ENCODE measurements at places on chromosomes 11 and 22. TPM values are rescaled to one million over a fixed set of nuclear protein-coding genes. Genes with fewer than 3 reads are reported as not detected.

OR4X2 gene
- not detected for total RNA-seq

CFAP68 gene
- 21.7 TPM for total RNA-seq

NDUFS8 gene
- 136 TPM for total RNA-seq

OR52I2 gene
- 0.49 TPM for total RNA-seq

SHANK3 gene
- total RNA-seq, result 20.4 TPM

SAA4 gene
- not detected for total RNA-seq

CHST1 gene
- total RNA-seq, result 59.2 TPM

OR51B2 gene
- not detected for total RNA-seq

TRMU gene
- total RNA-seq, result 60.8 TPM

SLC22A8 gene
- not detected for total RNA-seq

OR52E8 gene
- not detected for total RNA-seq

KDM4E gene
- 1.1 TPM for total RNA-seq

DNA sequence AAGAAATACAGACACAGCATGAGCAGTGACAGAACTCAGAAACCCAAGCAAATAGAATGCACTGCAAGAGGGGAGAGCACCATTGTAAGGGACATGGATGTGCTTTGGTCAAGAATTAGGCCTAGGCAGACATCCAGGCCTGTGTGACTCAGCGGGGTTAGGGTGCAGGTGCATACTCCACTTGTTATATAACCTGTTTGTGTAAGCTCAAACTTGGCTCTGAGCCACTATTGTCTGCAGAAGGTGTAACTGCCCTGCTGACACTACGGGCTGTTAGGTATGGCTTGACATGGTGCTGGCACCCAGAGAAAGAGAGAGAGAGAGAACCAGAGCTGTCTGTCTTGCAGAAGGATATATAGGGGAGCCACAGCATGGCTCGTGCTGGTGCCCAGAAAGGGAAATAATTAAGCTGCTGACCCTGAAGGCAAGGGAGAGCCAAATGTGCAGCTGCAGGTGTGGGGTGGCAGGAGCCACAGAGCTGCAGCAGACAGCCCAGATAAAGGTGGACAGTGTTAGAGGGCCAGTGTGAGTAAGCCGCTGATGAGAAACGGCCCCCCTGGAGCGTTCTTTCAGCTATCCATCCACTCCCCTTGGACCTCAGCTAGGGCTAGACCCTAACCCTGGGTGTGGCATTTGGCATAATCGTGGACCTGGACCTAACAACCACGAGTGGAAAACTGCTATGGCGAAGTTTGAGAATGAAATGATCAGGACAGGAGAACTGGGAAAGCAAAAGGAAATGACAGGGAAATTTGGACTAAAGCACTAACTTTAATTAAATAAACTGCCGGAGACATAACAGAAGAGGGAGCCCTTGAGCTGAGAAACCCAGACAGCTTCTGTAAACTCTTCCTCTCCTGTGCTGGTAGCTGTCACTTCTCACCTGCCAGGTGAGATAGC lies 253.0 kb upstream of the CCDC179 start:
- no peak for DNase-seq

GRCh38 chr11:62719302-62719978 lies 7.8 kb downstream of the HNRNPUL2 start:
- DNase-seq, result no peak

- no peak for DNase-seq
Measured at GRCh38 chr11:19561011-19561410, 151.6 kb upstream of the NAV2 start.

- DNase-seq, result no peak
Measured at GRCh38 chr11:65415499-65416340, 6.9 kb upstream of the NEAT1 start.

GRCh38 chr22:48415520-48415919 lies 1412.2 kb downstream of the BRD1 start:
- no peak for DNase-seq

DNA sequence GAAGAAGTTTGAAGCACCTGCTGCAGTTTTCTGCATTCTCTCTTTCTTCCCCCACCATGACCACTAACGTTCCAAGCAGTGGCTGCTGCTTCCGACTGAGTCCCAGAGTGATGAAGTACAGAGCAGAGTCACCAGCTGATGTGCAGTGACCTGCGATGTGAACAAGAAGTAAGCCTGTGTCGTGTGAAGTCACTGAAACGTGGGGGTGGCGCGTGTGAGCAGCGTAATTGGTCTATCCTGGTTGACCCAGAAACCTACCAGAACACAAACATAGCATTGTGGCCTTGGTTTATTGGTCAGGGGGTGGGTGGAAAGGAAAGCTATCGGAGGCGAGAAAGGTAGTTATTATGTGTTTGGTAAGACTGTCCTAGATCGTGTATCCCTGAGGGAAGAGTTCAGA lies 3.5 kb downstream of the KRTAP5-7 start:
- no peak for DNase-seq

DNA sequence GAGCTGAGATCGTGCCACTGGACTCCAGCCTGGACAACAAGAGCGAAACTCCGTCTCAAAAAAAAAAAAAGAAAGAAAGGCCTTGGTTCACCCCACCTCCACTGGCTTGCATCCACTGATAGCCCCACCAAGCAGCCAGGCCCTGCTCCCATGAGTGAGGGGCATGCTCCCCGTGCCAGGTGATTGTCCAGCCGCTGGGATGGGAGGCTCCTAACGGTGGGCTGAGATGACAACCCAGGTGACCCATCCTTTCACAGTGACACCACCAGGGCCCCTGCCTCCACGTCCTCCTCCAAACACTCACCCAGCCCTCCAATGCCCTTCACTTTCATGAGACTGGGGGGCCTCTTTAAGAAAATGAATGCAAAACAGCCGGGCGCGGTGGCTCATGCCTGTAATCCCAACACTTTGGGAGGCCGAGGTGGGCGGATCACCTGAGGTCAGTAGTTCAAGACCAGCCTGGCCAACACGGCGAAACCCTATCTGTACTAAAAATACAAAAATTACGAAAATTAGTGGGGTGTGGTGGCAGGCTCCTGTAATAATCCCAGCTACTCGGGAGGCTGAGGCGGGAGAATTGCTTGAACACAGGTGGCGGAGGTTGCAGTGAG lies 8.6 kb upstream of the DERL3 start:
- DNase-seq, result no peak

- DNase-seq, result no peak
Measured at GRCh38 chr11:15045891-15046290, 27.5 kb upstream of the CALCB start.

DNA sequence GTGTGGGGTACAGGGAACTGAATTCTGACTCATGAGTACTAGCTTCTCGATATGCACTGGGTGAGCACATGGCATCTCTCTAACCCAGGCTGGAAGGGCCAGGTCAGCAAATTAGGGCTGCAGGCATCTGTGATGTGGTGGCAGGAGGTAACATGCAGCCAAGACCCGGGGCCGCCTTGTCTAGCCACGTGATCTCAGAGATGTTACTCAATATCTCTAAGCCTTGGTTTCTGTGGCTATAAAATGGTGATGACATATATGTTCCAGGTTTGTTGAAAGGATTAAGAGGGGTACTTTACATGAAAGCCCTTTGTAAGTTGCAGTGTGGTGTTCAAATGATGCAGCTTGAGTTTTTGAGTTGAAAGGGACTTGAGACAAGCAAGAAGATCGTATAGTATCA lies 3.2 kb downstream of the ST14 start:
- DNase-seq, result no peak

DNA sequence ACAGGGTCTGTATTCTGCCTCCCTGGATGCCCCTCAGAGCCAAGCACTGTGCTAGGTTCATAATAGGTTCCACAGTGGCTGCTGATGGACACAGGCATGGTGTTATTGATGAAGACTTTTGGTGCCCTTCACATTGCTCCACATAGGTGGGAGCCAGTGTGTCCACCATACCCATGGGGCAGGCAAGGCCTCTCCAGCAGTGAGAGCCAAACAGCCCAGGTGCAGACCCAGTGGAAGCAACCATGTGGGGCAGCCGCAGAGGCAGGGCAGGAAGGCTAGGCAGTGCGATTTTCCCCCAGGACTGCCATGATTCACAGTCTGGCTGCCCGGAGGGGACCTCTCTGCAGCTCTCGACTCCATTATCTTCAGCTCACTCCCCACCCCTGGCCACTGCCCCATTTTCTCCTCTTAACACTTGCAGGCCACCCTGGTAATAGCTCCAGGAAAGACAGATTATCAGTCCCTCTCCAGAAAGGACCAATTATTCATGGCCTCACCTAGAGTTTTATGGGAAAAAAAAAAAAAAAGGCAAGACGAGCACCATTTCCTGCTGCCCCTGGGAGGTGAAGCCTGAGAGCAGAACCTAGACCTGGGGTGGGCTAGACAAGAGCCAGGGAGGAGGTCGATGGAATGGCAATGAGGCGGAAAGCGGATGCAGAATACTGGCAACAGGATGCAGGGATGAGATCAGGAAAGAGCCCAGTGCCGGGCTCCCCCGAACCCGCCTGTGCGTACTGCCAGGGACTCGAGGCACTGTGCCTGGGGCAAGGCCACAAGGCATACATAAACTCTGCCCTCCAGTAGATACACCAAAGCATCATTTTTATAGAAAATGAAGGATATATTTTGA lies 343.0 kb upstream of the NCAM1 start:
- DNase-seq, result no peak

DNA sequence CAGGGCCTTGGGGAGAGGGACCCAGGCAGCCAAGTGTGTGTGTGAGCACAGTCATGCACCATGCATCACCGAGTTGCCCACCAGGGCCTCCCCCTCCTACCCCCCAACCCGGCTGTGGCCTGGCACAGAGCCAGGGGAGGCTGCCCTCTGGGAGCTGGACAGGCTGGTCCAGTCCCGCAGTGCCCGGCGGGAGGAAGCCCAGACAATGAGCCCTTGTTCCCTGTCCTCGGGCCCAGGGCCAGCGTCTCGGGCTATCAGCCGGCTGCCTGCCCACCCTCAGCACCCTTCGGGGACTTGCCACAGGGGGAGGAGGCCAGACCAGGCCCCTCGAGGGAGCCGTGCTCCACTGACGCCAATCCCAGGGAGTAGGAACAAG lies 4.5 kb downstream of the LRRC75B start:
- DNase-seq, result no peak

GRCh38 chr11:111448414-111448813 lies 63.8 kb downstream of the BTG4 start:
- DNase-seq, result no peak

GRCh38 chr11:2235588-2236326 lies 34.6 kb downstream of the ASCL2 start:
- DNase-seq, result no peak

DNA sequence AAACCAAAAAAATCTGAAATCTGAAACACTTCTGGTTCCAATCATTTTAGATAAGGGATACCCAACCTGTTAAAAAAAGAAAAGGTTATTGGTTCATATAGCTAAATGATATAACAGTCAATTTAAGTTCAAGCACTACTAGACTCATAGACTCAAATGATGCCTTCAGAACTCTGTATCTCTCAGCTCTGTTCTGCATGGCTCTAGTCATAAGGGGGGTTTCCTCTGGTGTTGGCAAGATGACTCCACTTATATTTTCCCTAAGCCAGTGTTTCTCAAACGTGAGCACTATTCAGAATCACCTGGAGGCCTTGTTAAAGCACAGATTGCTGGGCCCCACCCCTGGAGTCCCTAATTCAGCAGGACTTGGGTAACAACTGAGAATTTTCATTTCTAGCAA lies 11.5 kb upstream of the RRAS2 start:
- no peak for DNase-seq

GRCh38 chr22:30813936-30814335 lies 119.3 kb downstream of the OSBP2 start:
- no peak for DNase-seq

- DNase-seq, result no peak
Measured at GRCh38 chr11:120215634-120216033, 4.8 kb downstream of the OAF start.

GRCh38 chr11:6695377-6695776 lies 12.2 kb upstream of the MRPL17 start:
- no peak for DNase-seq

- no peak for DNase-seq
Measured at GRCh38 chr11:496834-497564, 10.0 kb downstream of the RNH1 start.

GRCh38 chr11:104876861-104877431 lies 21.3 kb downstream of the CASP12 start:
- DNase-seq, result no peak

- DNase-seq, result no peak
Measured at GRCh38 chr22:32165681-32166080, 6.6 kb upstream of the C22orf42 start.

DNA sequence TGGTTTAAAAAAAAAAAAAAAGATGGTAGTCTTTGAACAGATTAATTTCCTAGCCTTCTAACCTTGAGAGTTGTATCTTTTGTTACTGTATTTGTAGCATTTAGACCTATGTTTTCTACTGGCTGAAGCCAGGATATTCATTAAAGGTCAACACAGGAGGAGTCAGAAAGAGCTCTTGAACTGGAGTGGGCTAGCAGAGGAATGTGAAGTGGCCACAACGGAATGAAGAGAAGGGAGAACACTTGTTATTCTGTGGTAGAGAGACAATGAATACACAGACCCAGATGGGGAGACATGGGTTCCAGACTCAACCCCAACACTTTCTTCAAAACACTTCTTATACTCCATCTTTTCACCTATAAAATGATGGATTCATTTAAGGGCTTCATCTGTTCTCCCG lies 88.1 kb downstream of the RELT start:
- no peak for DNase-seq

- DNase-seq, result no peak
Measured at GRCh38 chr11:6200975-6201374, 2.0 kb downstream of the OR52W1 start.

- DNase-seq, result no peak
Measured at GRCh38 chr11:48134221-48134922, 82.2 kb upstream of the OR4B1 start.

GRCh38 chr11:94823102-94823732 lies 55.1 kb downstream of the AMOTL1 start:
- DNase-seq, result no peak

DNA sequence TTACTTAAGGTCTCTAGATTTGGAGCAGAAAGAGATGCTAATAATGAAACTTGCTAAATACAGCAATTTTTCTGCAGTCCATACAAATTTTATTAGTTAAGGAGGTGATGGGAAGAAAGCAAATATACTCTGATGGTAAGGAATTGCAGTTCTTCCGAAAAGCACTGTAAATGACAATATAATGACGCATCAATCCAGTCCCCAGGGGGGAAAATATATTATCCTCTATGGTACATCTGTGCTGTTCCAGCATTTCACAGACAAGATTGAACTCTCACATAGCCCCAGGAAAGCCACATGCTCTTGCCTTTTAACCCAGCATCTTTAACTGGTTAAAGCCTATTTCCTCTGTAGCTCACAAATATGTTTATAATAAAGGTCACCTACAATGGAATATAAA lies 416.6 kb upstream of the CCDC90B start:
- DNase-seq, result no peak

DNA sequence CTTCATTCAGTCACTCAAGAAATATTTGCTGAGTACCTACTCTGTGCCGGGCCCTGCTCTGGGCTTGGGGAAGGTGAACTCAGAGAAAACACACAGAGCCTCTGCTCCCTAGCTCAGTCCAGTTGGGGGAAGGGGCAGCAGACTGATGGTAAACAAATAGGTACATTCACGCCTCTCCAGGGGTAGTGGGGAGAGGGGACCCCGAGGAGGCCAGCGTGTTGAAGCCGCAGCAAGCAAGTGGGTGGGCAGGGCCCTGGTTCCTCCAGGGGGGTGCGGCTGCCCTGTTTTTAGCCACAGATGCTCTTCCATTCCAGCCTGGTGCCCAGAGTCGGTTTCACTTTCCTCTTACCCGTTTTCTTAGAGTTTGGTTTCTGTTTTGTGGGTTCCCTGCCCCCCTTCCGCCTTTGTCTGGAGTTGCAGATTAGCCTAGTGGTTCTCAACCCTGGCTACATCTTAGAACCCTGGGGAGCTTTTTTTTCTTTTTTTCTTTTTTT lies 8.7 kb downstream of the DRAP1 start:
- DNase-seq, result no peak

GRCh38 chr11:43459246-43459645 lies 100.5 kb downstream of the TTC17 start:
- DNase-seq, result no peak

- DNase-seq, result no peak
Measured at GRCh38 chr11:96203567-96204365, 139.2 kb downstream of the MAML2 start.

Measured in glutamatergic neuron (in vitro differentiated cells).